ENCODE measurements at places on chromosomes 11 and 22. TPM values are rescaled to one million over a fixed set of nuclear protein-coding genes. Genes with fewer than 3 reads are reported as not detected.

Gene GAL
- total RNA-seq, result 5.3 TPM

Gene SCN3B
- 0.50 TPM for total RNA-seq

Gene ROM1
- 3.7 TPM for total RNA-seq

Gene RASSF10
- total RNA-seq, result 0.22 TPM

Gene MS4A7
- not detected for total RNA-seq

Gene ZP1
- not detected for total RNA-seq

Gene XKR3
- total RNA-seq, result not detected

Gene POU2AF1
- total RNA-seq, result not detected

Gene VSIG2
- 0.27 TPM for total RNA-seq

Gene CEND1
- total RNA-seq, result 0.53 TPM

Measured in thoracic aorta endothelial cell (primary cell).